ENCODE measurements at places on chromosomes 1 and 21.

GRCh38 chr21:44867999-44868700 lies 5.3 kb downstream of the PTTG1IP start:
- H3K4me3 ChIP-seq: no peak overlapping the region
- H3K27ac ChIP-seq: no peak overlapping the region
- H3K27me3 ChIP-seq: no peaks in the 10 kb centered on the region
- DNase-seq: peak; percentile 7

GRCh38 chr1:41735631-41736260 lies 183.0 kb downstream of the HIVEP3 start:
- no peak overlapping the region for H3K27ac ChIP-seq
- H3K4me3 ChIP-seq: no peak overlapping the region
- H3K36me3 ChIP-seq: no peaks in the 10 kb centered on the region
- peaks cover 46% of the 10 kb centered on the region for H3K4me1 ChIP-seq

DNA sequence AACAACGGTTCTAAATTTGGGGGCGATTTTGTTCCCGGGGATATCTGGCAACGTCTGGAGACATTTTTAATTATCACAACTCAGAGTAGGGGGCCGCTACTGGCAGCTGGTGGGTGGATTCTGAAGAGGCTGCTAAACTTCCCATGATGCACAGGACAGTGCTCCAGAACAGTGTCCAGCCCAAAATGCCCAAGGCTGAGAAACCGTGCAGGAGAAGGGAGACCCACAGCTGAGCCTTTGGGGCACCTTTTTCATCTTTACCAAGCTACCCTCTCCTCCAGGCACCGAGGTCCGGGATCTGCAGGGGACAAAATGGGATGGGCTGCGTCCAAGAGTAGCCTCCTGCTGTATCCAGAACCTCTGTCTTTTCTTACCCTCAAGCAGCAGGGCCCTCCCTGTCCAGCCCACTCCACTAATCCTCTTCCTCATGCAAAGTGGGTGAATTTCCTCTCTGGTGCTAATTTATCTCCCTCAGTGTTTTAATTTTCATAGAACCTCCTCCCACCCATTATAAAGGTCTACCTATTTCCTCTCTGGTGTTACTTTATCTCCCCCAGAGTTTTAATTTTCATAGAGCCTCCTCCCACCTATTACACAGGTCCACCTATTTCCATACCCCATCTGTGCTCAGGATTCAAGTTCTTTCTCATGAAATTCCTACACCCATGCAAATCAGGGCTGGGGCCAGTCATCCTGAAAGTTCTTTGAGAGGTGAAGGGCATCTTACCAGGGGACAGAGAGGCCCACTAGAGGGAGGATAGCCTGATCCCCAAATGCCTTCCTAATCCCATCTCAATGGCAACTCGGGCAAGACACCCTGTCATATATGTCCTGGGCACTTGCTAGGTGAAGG lies 42.7 kb downstream of the CSMD2 start:
- no peak for DNase-seq
- H3K27me3 ChIP-seq: no peaks in the 10 kb centered on the region
- no peak overlapping the region for H3K27ac ChIP-seq
- H3K4me3 ChIP-seq: no peak overlapping the region
- H3K4me1 ChIP-seq: no peaks in the 10 kb centered on the region
- no peaks in the 10 kb centered on the region for H3K36me3 ChIP-seq

DNA sequence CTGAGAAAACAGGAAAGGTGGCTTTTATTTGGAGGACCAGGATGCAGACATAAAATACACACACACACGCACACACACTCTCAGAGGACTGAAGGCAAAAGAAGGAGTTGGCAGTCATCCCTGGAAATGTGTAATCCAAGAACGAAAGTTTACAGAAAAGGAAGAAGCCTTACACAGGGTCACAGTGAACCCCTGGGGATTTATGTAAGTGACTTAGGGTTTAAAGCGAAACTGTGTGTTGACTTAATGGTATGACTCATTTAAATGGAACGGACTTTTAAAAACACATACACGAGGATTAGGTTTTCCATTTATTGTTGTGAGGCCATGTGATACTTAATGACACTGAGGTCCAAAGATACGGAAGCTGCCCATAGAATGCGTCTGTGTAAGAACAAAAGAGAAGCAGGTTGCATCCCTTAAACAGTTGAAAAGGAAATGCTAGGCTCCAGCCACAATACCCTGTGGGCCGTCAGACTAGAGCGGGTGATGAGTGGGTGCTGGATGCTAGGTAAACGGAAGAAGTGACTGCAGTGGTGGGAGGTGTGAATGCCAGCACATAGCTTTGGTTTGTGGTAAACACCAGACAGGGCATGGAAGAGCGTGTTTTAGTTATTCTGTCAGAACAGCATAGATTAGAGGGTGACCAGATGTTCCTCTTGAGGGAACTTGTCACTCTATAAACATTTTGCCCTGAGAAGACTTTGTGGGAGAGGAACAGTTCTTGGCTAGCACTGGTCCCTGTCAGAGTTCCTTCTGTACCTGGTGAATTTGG lies 21.6 kb upstream of the BCL10 start:
- H3K4me3 ChIP-seq: no peak overlapping the region
- H3K27me3 ChIP-seq: no peaks in the 10 kb centered on the region
- H3K4me1 ChIP-seq: peaks cover 19% of the 10 kb centered on the region
- H3K36me3 ChIP-seq: no peaks in the 10 kb centered on the region
- DNase-seq: no peak

- no peaks in the 10 kb centered on the region for H3K27me3 ChIP-seq
- no peaks in the 10 kb centered on the region for H3K36me3 ChIP-seq
- H3K4me3 ChIP-seq: no peak overlapping the region
- DNase-seq: peak; percentile 58
Observed at GRCh38 chr1:110176299-110176956, 26.1 kb downstream of the SLC6A17 start.

DNA sequence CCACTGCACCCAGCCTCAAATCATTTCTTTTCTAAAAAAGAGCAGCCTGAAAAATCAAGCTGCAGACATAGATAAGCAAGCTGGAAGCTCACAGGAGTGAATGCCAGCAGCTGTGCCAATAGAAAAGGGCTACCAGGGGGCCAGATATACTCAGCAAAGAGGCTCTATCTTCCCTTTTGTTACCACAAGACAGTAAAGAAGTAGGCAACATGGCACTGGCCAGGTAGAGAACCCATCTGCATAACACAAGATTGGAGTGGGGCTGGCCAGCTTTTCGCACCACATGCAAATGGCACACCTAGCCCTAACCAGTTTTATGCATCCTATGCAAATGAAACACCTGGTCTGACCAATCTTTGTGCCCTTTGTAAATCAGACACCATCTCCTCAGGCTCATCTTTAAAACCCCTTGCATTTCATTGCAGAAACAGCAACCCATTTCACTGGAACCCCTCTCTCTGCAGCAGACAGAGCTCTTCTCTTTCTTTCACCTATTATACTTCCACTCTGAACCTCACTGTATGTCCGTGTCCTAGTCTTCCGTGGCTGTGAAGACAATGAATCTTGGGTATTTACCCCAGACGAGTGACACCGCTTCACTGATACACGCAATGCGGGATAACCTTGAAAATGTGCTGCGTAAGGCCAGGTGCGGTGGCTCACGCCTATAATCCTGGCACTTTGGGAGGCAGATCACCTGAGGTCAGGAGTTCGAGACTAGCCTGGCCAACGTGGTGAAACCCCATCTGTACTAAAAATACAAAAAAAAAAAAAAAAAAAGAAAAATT lies 15.1 kb downstream of the CASP9 start:
- H3K27ac ChIP-seq: no peak overlapping the region
- no peak for DNase-seq
- peaks cover 7% of the 10 kb centered on the region for H3K4me1 ChIP-seq
- no peaks in the 10 kb centered on the region for H3K36me3 ChIP-seq
- no peak overlapping the region for H3K4me3 ChIP-seq
- H3K27me3 ChIP-seq: no peaks in the 10 kb centered on the region

- H3K27ac ChIP-seq: peak overlapping the region; percentile 76
- no peaks in the 10 kb centered on the region for H3K27me3 ChIP-seq
- no peak overlapping the region for H3K4me3 ChIP-seq
- peak; percentile 25 for DNase-seq
- no peaks in the 10 kb centered on the region for H3K36me3 ChIP-seq
- peaks cover 15% of the 10 kb centered on the region for H3K4me1 ChIP-seq
Observed at GRCh38 chr1:183243161-183244050, 57.3 kb downstream of the LAMC2 start.

DNA sequence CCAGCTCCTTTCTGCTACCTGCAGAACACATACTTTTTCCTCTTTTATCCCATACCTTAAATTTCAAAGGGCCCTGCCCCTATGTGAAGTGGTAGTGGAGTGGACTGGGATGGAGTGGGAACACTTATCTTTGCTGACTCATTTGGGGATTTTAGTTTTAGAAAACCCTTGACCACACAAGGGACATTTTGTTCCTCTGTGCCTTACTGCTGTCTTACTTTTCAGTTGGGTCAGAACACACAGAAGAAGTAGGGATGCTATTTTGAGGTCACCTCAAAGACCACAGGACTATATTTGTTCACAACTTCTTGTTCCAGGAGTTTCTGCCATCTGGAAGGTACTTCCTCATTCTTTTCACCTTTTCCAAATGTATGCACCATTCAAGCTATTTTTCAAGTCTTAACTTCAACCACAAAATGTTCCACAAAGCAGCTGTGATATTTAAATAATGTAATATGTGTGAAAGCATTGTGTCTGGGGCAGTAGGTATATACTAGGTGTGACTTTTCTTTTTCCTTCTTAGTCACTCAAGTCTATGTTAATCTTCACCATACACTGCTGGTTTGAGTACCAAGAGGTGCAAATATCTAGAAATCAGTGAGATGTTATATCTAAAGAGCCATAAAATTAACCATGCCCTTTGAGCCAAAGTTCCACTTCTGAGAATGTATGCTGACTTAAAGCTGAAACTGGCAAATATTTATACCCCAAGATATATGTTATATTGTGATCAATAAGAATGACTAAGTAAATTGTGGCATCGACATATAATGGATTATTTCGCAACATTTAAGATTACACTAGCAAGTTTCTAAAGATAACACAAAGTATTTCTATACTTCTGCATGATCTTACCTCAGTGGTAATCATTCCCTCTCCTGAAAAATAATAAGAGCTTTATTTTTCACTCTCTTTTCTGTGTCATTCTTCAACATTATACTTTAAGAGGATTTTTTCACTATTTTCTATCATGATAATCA lies 308.5 kb downstream of the MRPL39 start:
- H3K36me3 ChIP-seq: no peaks in the 10 kb centered on the region
- H3K4me3 ChIP-seq: no peak overlapping the region
- no peak for DNase-seq
- H3K27me3 ChIP-seq: no peaks in the 10 kb centered on the region
- H3K27ac ChIP-seq: no peak overlapping the region

DNA sequence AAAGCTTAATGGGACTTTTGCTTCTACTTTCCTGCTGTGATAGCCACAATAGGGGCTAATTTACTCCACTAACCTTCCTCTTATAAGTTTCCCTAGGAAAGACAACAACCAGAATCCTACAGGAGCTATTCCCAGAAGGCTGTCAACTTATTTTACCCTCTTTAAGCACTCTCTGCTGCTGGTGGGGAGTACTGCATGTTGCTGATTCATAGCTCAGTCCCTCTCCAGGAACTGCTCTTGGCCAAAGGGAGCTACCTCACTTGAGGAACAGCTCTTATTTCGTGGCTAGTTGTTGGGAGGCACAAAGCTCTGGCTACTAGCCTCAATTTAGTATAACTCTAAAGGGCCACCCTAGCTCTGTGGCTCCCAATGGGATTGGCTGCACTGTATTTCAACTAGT lies 37.2 kb downstream of the ADSS2 start:
- H3K4me1 ChIP-seq: peaks cover 6% of the 10 kb centered on the region
- H3K36me3 ChIP-seq: peaks cover 100% of the 10 kb centered on the region
- no peak overlapping the region for H3K4me3 ChIP-seq
- H3K27ac ChIP-seq: no peak overlapping the region
- H3K27me3 ChIP-seq: no peaks in the 10 kb centered on the region
- DNase-seq: no peak

- H3K4me3 ChIP-seq: no peak overlapping the region
- H3K27me3 ChIP-seq: no peaks in the 10 kb centered on the region
- no peaks in the 10 kb centered on the region for H3K36me3 ChIP-seq
Observed at GRCh38 chr1:211478801-211479578, 13.0 kb downstream of the RD3 start.

DNA sequence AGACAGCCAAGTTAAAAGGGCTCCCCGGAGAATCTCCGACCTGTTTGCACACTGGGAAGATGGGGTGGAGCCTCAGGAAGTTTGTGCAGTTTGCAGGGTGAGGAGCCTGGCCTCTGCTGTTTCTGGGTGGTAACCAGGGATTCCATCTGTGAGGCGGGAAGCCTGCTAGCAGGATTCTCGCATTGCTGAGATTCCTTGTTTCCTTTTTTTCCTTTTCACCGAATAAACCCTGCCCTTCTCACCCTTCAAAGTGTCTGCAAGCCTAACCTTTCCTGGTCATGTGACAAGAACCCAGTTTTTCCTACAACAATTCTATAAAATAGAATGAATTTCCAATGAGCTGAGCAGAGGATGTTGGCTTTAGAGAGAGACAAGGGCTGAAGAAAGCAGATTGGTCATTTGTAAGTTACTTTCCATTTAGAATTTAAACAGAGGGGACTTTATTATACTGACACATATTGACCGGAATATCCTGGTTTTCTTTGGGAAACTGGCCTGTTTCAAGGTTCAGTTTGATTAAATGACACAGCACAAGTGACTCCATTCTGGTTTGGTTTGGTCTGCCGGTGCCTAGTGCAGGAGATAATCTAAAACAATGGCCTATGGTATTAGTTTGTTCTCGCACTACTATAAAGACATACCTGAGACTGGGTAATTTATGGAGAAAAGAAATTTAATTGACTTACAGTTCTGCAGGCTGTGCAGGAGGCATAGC lies 48.7 kb upstream of the DNAH14 start:
- no peak overlapping the region for H3K4me3 ChIP-seq
- no peak for DNase-seq
- H3K27ac ChIP-seq: no peak overlapping the region
- peaks cover 53% of the 10 kb centered on the region for H3K27me3 ChIP-seq
- no peaks in the 10 kb centered on the region for H3K36me3 ChIP-seq

DNA sequence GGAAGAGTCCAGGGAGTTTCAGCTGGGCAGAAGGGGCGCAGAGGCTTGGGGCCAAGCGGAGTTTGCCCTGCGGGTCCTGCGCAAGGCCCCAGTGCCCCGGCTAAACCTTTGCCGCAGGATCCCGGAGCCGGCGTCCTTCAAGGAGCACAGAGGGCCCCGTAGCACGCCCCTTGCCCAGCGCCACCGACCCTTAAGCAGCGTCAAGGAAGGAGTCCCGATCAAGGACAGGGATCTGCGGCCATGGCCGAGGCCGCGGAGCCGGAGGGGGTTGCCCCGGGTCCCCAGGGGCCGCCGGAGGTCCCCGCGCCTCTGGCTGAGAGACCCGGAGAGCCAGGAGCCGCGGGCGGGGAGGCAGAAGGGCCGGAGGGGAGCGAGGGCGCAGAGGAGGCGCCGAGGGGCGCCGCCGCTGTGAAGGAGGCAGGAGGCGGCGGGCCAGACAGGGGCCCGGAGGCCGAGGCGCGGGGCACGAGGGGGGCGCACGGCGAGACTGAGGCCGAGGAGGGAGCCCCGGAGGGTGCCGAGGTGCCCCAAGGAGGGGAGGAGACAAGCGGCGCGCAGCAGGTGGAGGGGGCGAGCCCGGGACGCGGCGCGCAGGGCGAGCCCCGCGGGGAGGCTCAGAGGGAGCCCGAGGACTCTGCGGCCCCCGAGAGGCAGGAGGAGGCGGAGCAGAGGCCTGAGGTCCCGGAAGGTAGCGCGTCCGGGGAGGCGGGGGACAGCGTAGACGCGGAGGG lies 520 bp downstream of the CLIC6 start:
- no peak overlapping the region for H3K27ac ChIP-seq
- no peaks in the 10 kb centered on the region for H3K36me3 ChIP-seq
- DNase-seq: no peak
- peaks cover 42% of the 10 kb centered on the region for H3K27me3 ChIP-seq
- H3K4me3 ChIP-seq: peak overlapping the region; percentile 33

GRCh38 chr1:202711949-202712635 lies 1.8 kb upstream of the SYT2 start:
- no peak overlapping the region for H3K4me3 ChIP-seq
- no peak overlapping the region for H3K27ac ChIP-seq
- peaks cover 24% of the 10 kb centered on the region for H3K27me3 ChIP-seq
- H3K4me1 ChIP-seq: peaks cover 12% of the 10 kb centered on the region

Data from heart right ventricle (tissue), 16 donors.